ENCODE measurements at places on chromosomes 12 and 14. TPM values are rescaled to one million over a fixed set of nuclear protein-coding genes. Genes with fewer than 3 reads are reported as not detected.

CARMIL3 gene
- total RNA-seq = 11.8 TPM

DNA sequence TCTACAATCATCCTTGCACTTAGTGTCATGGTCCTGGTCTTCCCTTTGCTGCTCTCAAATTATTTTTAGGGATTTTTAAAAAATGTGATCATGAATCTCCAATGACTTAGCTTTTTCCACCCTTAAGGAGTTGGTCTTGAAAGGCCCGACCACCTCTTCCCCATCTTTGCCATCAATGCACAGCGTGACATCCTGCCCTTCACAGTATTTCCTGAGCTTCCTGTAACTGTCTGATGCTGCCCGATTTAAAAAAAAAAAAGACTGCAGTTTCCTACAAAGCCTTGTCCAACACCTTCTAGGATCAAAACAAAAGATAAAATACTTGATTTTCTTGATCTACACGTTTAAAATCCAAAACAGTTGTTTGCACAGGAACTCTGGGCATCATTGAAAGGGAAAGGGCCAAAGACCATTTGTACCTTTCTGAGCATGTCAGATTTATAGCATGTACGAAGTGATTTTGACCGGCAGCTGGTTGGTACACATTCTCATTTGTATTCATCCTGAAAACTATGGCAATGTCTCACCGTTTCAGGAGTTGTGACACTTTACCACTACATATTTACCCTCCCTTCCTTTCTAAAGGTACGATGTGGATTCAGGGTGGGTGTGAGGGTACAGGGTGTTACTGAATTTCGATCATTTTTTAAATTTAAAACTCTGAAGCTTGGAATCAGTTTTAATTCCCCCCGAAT lies 7.4 kb upstream of the ELK3 start:
- H3K36me3 ChIP-seq = no peaks in the 10 kb centered on the region
- no peak overlapping the region for H3K4me3 ChIP-seq
- H3K27me3 ChIP-seq = no peaks in the 10 kb centered on the region
- no peaks in the 10 kb centered on the region for H3K4me1 ChIP-seq
- DNase-seq = no peak
- no peak overlapping the region for H3K27ac ChIP-seq

DNA sequence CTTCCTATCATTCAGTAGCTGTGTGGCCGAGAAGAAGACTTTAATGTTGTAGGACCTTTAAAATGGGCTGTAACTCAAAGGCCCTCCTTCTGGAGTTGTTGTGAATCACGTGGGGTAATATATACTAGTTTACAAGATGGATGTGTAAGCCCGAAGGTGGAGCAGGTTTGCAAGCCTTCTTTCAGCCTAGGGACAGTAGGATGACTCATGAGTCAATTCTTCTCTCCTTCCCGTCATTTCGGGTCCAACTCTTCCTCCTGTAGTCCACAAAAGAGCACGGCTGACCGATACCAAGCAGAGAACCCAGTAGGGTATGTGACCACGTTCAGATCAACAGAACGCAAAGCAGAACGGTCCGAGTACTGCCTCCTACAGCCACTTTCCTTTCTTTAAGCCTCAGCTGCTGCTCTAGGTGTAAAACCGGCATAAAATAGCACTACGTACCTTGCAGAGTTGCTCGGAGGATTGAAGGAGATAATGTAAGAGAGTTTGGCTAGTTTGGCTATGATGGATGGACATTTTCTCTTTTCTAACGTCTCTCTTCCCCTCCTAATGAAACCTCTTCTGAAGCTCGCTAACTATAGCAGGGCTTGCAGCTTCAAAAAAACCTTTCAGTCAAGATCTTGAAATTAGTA lies 1.3 kb upstream of the RASSF3 start:
- H3K4me3 ChIP-seq = peak overlapping the region; percentile 99
- no peaks in the 10 kb centered on the region for H3K27me3 ChIP-seq
- H3K4me1 ChIP-seq = peaks cover 21% of the 10 kb centered on the region
- no peaks in the 10 kb centered on the region for H3K36me3 ChIP-seq
- H3K27ac ChIP-seq = peak overlapping the region; percentile 99

DNA sequence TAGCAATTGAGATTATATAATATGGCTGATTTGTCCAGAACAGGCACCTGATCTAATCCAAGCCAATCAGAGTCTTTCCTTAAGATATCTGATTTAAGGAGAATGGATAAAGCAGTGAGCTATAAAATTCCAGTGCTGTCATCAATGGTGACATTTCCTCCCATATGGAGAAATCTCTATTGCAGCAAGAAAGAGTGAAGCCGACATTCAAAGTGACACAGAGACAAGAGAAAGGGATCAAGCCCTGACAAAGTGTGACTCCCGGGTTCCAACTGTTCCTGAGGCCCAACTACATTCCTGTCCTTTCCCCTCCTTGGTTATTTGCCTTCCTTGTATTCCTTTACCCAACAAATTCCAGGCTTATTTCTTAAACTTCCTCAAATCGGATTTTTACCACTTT lies 430.0 kb upstream of the SOX5 start:
- peak overlapping the region; percentile 33 for H3K27ac ChIP-seq
- H3K27me3 ChIP-seq = no peaks in the 10 kb centered on the region
- peaks cover 40% of the 10 kb centered on the region for H3K4me1 ChIP-seq

- H3K36me3 ChIP-seq = no peaks in the 10 kb centered on the region
- H3K27me3 ChIP-seq = no peaks in the 10 kb centered on the region
- H3K4me1 ChIP-seq = no peaks in the 10 kb centered on the region
- DNase-seq = no peak
- H3K4me3 ChIP-seq = no peak overlapping the region
Measured at GRCh38 chr14:80658155-80658554, 283.4 kb downstream of the CEP128 start.

GRCh38 chr14:98137131-98138025 lies 1134.6 kb downstream of the BCL11B start:
- no peaks in the 10 kb centered on the region for H3K36me3 ChIP-seq
- peak overlapping the region; percentile 36 for H3K4me3 ChIP-seq
- peaks cover 27% of the 10 kb centered on the region for H3K4me1 ChIP-seq
- no peak overlapping the region for H3K27ac ChIP-seq
- H3K27me3 ChIP-seq = no peaks in the 10 kb centered on the region

DNA sequence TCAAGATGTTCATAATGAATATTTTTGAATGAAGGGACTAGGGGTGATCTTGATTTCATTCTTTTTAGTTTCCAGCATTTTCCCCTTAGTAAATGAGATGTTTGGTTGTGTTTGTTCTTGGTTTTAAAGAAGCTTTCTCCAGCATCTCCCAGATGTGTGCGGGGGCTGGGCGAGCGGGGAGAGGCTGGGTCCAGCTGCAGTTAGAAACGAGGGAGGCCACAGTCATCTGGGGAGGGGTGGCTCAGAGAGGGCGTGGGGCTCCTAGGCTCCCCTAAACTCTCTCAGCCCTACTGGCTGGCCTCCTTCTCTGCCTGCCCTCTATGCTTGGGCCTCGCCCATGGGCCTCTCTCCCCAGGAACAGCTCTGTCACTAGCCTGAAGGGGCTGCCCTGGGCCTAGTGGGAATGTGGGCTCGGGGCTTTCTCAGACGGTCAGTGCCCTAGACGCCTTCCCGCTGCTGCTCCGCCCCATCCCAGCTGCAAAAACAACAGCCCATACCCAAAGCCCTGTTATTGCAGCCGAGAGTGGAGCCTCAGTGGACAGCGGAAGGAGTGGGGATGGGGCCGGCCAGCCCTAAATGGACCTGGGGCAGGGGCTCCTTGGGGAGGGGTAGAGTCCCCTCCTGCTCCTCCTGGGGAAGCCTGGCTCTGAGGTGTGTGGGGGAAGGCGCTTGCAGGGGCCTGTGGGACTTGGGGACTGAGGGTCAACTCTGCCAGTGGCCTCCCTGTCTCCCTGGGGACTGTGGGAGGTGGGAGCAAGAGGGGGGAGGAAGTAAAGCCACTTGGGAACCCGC lies 18.3 kb upstream of the EIF2B2 start:
- no peaks in the 10 kb centered on the region for H3K36me3 ChIP-seq
- H3K4me3 ChIP-seq = no peak overlapping the region
- no peak for DNase-seq
- peaks cover 19% of the 10 kb centered on the region for H3K4me1 ChIP-seq
- H3K27ac ChIP-seq = no peak overlapping the region

TAS2R42 gene
- not detected for total RNA-seq

- no peak overlapping the region for H3K27ac ChIP-seq
- H3K4me1 ChIP-seq = peaks cover 17% of the 10 kb centered on the region
- no peaks in the 10 kb centered on the region for H3K36me3 ChIP-seq
- no peak overlapping the region for H3K4me3 ChIP-seq
- DNase-seq = peak; percentile 74
Measured at GRCh38 chr12:124754949-124755800, 108.5 kb downstream of the SCARB1 start.

TUBA1C gene
- 608 TPM for total RNA-seq

RHOJ gene
- total RNA-seq = not detected

LPAR5 gene
- total RNA-seq = 0.89 TPM

- H3K36me3 ChIP-seq = no peaks in the 10 kb centered on the region
- H3K27me3 ChIP-seq = no peaks in the 10 kb centered on the region
- H3K4me1 ChIP-seq = no peaks in the 10 kb centered on the region
- no peak overlapping the region for H3K4me3 ChIP-seq
- H3K27ac ChIP-seq = no peak overlapping the region
Measured at GRCh38 chr14:102264775-102265174, 40.2 kb downstream of the MOK start.

DNA sequence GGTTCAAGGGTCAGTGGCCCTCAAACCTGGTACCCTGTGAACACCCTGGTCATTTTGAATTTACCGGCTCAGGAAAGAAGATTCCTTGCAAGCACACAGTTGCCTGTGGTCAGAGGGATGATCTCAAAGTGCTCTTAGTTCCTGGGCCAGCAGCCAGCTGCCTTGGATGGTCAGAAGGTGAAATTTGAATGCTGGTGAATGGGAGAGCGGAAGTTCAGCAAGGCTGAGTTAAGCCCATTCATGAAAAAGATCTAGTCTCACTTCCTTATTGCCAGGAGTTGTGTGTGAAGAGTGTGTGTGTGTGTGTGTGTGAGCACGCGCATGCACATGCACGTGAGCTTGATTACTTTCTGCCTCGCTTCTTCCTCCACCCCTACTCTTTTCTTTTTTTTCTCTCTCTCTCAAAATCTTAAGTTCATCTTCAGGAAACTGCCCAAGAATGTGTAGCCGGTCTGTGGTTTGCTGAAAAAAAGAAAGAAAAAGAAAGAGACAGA lies 155.5 kb upstream of the CCND2 start:
- H3K27ac ChIP-seq = no peak overlapping the region
- H3K4me1 ChIP-seq = peaks cover 22% of the 10 kb centered on the region
- H3K4me3 ChIP-seq = no peak overlapping the region
- H3K27me3 ChIP-seq = no peaks in the 10 kb centered on the region

GRCh38 chr12:70543444-70543843 lies 93.8 kb downstream of the PTPRB start:
- no peak overlapping the region for H3K27ac ChIP-seq
- no peak overlapping the region for H3K4me3 ChIP-seq
- peak; percentile 8 for DNase-seq
- no peaks in the 10 kb centered on the region for H3K36me3 ChIP-seq

DNA sequence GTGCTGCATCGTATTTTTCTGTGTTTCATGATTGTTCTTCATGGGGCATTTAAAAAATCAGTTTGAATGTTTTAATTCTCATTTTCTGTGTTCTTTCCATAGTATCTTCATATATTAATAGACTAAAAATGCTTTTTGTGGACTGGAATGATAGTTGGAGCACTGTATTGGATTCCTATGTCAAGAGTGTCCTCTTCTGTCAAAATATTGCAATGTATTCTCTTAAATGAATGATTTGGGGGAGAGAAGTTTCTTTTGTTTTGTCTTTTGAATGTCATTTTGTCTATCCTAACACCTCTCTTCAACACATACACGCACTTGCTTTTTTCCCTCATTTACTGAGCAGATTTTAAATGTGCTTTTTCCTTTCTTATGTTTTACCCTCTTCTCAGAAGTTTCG lies 4.7 kb upstream of the EIF2S3B start:
- no peaks in the 10 kb centered on the region for H3K36me3 ChIP-seq
- H3K27me3 ChIP-seq = no peaks in the 10 kb centered on the region
- no peak overlapping the region for H3K4me3 ChIP-seq
- H3K27ac ChIP-seq = no peak overlapping the region

GRCh38 chr14:71175491-71175890 lies 268.2 kb downstream of the PCNX1 start:
- no peaks in the 10 kb centered on the region for H3K36me3 ChIP-seq
- H3K4me3 ChIP-seq = no peak overlapping the region

TEDC1 gene
- 16.3 TPM for total RNA-seq

- H3K4me1 ChIP-seq = peaks cover 51% of the 10 kb centered on the region
- no peak overlapping the region for H3K27ac ChIP-seq
- peak overlapping the region; percentile 85 for H3K4me3 ChIP-seq
Measured at GRCh38 chr12:49342914-49343731, 3.6 kb upstream of the DNAJC22 start.

COL2A1 gene
- 24.6 TPM for total RNA-seq

KRT75 gene
- not detected for total RNA-seq

GRCh38 chr12:65266408-65266807 lies 12.1 kb upstream of the MSRB3 start:
- no peaks in the 10 kb centered on the region for H3K27me3 ChIP-seq
- no peak for DNase-seq
- no peaks in the 10 kb centered on the region for H3K36me3 ChIP-seq
- H3K27ac ChIP-seq = no peak overlapping the region
- no peaks in the 10 kb centered on the region for H3K4me1 ChIP-seq

GRCh38 chr12:97778111-97778510 lies 315.5 kb downstream of the RMST start:
- H3K4me3 ChIP-seq = no peak overlapping the region
- no peak for DNase-seq
- no peaks in the 10 kb centered on the region for H3K36me3 ChIP-seq

GRCh38 chr14:70018713-70019211 lies 139.5 kb downstream of the SMOC1 start:
- no peaks in the 10 kb centered on the region for H3K27me3 ChIP-seq
- DNase-seq = no peak
- no peak overlapping the region for H3K4me3 ChIP-seq

GDF11 gene
- 12.6 TPM for total RNA-seq

DNA sequence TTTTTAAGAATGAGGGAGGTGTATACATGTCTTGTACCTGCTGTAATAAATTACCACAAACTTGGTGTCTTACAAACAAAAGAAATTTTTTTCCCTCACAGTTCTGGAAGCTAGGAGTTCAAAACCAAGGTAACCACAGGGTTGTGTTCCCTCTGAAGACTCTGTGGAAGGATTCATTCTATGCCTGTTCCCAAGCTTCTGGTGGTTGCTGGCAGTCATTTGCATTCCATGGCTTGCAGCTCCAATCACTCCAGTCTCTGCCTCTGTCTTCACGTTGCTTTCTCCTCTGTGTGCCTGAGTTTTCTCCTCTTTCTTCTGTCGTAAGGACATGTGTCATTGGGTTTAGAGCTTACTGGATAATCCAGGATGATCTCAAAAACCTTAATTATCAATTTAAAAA lies 15.4 kb upstream of the ZNF641 start:
- no peaks in the 10 kb centered on the region for H3K36me3 ChIP-seq
- H3K27ac ChIP-seq = no peak overlapping the region

GRCh38 chr12:9367828-9368227 lies 159.6 kb upstream of the PZP start:
- no peak overlapping the region for H3K4me3 ChIP-seq
- H3K36me3 ChIP-seq = no peaks in the 10 kb centered on the region
- H3K27me3 ChIP-seq = no peaks in the 10 kb centered on the region
- no peak for DNase-seq
- peaks cover 26% of the 10 kb centered on the region for H3K4me1 ChIP-seq
- H3K27ac ChIP-seq = no peak overlapping the region

All from GM23338 (cell line).